ENCODE measurements at places on chromosomes 2 and 18.

DNA sequence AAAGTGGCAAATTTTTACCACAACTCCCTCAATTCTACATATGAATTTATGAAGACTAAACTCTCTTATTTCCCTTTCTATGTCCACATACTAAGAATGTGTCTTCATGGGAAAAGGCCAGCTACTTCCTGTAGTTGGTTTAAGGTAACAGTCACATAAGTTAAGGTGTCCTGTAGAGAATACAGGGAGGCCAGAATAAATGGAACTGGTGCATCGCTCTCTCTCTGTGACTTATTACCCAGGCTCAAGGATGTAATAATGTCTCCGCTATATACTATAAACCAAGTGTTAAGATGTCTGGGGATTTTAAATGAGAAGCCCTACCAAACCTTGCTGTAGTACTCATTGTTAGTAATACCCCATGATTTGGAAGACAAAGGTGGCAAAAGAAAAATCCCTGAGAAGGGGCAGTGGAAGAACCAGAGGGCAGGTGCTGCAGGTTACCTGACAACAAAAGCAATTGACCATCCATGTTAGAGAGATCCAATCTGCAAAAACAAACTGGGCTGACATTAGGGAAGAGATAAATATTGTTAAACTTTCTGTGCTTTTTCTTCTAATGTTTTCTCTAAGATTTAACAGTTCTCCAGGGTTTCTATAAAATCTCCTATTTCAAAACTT, 372.8 kb downstream of the TMX3 start:
- DNase-seq, result no peak

GRCh38 chr2:202115479-202115971, 42.5 kb downstream of the KIAA2012 start:
- no peak for DNase-seq

DNA sequence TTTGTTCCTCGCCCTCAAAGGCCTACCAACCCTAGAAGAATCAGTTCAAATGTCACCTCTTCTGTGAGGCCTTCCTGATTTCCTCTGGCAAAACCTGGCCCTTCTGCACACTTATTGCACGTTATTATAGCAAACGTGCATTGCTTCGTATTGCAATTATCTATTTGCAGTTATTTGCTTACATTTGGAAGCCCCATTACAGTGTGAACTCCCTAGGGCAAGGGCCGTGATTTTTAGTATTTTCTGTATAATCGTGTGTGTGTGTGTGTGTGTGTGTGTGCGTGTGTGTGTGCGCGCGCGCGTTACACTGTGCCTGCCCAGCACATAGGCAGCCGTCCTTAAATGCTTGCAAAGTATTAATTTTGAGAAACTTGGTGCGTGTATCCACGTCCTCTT, 460 bp upstream of the SEMA4F start:
- DNase-seq, result no peak

GRCh38 chr18:58105206-58105887, 61.3 kb downstream of the NEDD4L start:
- no peak for DNase-seq

DNA sequence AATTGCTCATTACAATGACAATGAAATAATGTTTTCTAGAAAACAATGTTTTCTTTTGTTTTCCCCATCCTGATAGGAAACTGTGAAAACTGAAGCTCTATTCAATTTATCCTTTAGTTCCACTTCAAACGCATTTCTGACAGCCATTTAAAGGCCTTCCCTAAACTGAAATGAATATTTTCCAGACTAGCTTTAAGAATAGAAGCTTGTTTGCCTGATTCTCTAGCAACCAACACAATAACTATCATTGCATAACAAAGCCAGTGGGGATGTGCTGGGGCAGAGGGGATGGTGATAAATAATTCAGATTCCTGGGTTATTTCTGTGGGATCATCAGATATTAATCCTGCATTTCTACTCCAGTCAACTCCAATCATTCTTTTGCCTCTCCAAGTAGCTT, 427.1 kb downstream of the RND3 start:
- DNase-seq, result no peak

- no peak for DNase-seq
Measured at GRCh38 chr18:1796636-1797035, 774.7 kb downstream of the METTL4 start.

- DNase-seq, result no peak
Measured at GRCh38 chr2:127226520-127227263, 6.6 kb upstream of the CYP27C1 start.

Data from heart left ventricle (tissue), 16 donors.